ENCODE measurements at places on chromosomes 2 and 18.

- no peak for DNase-seq
These were observed 420.3 kb downstream of the PTPRM start for GRCh38 chr18:7987284-7987976.

DNA sequence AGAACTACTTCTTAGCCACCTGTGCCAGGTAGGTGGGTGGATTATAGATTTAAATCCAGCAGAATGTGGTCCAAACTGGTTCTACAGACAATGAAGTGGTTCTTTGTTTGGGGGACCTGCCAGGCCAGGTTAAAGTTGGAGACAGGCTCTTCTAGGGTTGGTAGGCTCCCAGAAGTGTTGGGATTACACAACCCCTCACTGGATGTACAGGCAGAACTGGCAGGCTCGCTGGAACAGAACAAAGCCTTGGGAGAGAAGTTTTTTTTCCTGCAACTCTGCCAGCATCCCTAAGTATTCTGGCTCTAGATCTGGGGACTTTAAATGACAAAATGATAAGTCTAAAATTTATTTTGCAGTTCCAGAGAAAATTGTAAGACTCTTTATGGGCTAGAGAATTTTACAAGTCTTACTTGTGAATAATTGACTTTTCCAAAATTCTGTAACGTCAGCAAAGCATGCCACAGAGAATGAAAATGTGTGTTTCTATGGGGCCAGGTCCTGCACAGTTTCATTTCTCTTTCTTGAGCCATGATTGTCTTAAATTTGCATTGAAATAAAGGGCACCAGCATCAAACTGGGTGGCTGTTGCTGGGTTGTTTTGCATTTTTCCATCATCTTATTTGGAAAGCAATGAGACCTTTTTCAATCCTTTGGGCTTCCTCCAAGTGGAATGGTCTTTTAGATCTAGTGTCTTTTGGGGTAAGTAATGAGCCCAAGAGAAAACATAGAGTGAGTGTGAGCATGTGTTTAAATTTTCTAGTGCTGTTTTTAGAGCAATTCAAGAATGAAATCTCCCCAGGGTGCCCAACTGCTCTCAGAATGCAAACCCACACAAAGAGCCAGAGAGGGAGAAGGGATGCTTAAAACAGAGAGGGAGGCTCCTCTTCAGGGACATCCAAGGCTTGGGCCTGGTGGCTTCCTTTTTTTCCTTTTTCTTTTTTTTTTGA, 32.4 kb upstream of the ATL2 start:
- DNase-seq, result no peak

- no peak for DNase-seq
These were observed 103.4 kb downstream of the MBD5 start for GRCh38 chr2:148124271-148124670.

DNA sequence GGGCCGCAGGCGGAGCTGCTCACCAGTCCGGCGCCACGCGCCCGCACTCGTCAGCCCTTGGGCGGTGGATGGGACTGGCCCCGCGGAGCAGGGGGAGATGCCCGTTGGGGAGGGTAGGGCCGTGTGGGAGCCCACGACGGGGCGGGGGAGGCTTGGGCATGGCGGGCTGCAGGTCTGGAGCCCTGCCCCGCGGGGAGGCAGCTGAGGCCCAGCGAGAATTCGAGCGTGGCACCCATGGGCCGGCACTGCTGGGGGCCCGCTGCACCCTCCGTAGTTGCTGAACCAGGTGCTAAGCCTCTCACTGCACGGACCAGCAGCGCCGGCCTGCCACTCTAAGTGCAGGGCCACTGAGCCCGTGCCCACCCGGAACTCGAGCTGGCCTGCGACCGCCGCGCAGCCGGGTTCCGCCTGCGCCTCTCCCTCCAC, 182.4 kb upstream of the ERBB4 start:
- no peak for DNase-seq

- DNase-seq, result no peak
These were observed 33.5 kb downstream of the LOXHD1 start for GRCh38 chr18:46623541-46623940.

DNA sequence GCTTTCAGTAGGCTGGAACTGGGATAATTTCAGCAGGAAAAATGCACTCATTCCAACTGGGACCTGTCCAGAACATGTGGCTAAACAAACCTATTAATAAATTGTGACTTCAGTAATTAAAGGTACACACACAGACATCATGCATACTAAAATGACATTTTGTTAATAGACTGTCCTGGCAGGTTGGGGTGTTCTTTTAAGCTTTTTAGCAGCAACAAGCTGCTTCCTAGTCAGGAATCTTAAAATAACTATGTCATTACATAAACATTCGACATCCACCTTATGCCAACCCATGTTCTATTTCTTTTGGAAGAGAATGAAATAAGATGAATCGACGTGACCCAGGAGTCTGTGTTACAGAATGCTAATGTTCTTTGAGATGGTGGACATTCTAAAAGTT, 435.7 kb downstream of the TXNL1 start:
- DNase-seq, result no peak

- no peak for DNase-seq
These were observed 16.0 kb upstream of the NTSR2 start for GRCh38 chr2:11685906-11686470.

DNA sequence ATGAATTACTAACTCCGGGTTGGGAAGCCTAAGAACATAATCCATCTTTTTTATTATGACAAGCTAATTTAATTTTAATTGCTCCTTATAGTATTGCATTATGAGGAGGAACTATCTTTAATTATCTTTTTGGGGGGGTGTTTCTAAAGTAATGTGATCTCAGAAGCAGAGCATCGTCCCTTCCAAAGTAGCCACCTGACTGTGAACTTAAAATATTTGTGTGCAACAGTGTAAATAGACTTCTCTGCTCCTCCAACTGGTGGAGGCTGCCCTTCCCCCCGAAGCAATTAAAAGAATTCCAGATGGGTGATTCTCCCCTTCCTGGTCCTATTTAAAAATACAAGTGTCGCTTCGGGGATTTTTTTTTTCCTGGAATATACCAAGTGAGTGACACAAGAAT, 55.7 kb downstream of the TCF7L1 start:
- DNase-seq, result no peak

- no peak for DNase-seq
These were observed 76.2 kb downstream of the FMNL2 start for GRCh38 chr2:152411154-152411553.

All from NCI-H187 treated with DMSO at 0.1 percent for 48 hours (cell line).